ENCODE measurements at places on chromosomes 11 and 22.

GRCh38 chr11:119741369-119742262, 12.6 kb upstream of the NECTIN1 start:
- peak; percentile 54 for DNase-seq

DNA sequence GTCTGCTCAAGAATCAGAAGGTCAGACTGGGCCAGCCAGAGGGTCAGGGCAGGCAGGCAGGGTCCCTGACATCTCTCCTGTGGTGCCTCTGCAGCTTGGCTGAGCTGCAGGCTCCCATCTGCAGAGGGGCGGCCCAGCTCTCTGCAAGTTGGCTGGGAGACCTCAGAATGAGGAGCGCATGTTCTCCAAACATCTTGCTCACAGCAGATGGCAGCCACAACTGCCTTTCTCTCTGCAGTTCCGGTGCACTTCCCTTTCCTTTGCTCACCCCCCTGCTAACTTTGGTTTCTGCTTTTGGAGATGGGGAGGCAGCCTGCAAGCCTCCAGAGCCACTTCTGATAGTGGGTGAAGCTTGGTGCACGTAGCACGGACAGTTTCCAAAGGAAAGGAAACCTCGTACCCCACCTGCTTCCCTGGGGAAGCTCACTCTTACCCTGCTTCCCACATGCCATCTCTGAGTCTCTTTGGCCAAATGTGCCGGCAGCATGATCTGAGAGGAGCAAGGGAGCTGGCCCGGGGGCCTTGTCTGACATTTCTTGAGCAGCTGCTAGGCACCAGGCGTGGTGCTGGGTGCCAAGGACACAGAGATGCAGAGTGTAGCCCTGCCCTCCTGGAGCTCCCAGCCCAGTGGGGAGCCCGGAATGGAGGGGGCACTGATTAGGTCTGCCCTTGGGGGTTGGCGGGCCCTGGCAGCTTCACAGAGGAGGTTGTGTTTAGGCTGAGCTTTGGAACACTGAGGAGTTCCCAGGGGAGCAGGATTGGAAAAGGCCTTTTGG, 18.2 kb downstream of the DAGLA start:
- DNase-seq = no peak

- DNase-seq = no peak
Measured at GRCh38 chr11:134258577-134258976, 5.2 kb downstream of the ACAD8 start.

GRCh38 chr11:116598556-116598955, 174.2 kb downstream of the BUD13 start:
- DNase-seq = no peak

GRCh38 chr22:23796461-23796860, 9.7 kb downstream of the SMARCB1 start:
- no peak for DNase-seq

GRCh38 chr22:43435851-43436811, 24.3 kb downstream of the MPPED1 start:
- DNase-seq = no peak

GRCh38 chr11:119061256-119061655, 4.3 kb upstream of the HYOU1 start:
- no peak for DNase-seq

GRCh38 chr11:27571154-27571810, 64.7 kb upstream of the LIN7C start:
- DNase-seq = no peak

DNA sequence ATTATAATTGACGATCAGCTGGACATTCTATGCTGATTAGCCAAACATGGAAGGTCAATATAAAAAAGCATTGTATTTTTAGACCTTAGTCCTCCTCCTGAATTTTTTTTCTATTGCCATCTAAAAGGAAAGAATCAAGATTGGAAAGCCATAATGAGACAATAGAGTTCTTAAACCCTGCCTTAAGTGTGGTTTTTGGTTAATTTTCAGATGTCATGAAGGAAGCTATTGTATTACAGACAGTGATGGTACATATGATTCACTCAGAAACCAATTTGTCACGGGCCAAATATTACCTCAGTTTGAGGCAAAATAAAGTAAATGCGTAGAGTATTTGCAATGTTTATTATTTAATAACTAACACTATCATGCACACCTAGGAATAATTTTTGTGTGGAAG, 1164.0 kb upstream of the RAG2 start:
- DNase-seq = no peak

DNA sequence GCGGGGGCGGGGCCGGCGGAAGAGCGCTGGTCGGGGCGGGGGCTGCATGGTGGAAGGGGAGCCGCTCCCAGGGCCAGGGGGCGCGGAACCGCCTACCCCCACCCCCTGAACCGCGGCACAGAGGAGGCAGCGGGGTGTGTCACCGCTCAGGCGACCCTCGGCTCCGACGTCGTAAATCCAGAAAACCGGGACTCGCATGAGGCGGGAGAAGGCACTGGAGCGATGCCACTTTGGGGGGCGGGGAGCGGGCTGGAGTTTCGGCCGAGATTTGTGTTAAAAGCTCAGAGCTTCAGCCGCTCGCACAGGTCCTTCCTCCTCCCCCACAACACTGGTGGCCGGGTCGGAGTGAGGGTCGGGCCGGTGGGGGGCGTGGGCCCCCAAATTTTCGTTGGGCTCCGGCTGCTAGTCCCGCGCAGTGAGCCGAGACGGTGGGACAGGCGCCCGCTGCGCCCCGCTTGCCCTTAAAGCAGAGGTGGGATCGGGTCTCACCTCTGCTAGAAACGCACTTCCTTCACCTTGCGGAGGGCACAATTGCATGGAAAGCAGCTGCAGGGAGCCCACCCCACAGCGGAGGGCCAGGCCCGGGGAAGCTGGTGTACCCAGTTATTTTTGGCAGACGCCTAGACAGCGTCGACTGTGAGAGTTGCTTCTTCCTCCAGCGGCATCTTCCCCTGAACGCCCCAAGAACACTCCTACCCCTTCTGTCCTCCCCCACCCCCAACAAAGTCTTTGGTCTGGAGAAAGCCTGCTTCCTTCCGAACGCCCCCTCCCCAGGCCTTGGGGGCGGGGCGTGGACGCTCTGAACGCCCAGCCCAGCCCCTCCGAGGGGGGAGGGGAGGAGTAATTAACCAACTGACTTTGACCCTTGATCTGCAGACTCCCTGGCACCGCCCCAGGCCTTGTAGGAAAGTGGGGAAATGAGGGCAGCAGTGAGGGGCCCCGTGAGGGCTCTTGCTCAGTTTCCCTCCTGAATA, 1.1 kb downstream of the OVOL1 start:
- no peak for DNase-seq

- DNase-seq = peak; percentile 20
Measured at GRCh38 chr22:44091021-44091721, 67.1 kb downstream of the PARVB start.

- no peak for DNase-seq
Measured at GRCh38 chr11:31790649-31791048, 20.5 kb downstream of the PAX6 start.

DNA sequence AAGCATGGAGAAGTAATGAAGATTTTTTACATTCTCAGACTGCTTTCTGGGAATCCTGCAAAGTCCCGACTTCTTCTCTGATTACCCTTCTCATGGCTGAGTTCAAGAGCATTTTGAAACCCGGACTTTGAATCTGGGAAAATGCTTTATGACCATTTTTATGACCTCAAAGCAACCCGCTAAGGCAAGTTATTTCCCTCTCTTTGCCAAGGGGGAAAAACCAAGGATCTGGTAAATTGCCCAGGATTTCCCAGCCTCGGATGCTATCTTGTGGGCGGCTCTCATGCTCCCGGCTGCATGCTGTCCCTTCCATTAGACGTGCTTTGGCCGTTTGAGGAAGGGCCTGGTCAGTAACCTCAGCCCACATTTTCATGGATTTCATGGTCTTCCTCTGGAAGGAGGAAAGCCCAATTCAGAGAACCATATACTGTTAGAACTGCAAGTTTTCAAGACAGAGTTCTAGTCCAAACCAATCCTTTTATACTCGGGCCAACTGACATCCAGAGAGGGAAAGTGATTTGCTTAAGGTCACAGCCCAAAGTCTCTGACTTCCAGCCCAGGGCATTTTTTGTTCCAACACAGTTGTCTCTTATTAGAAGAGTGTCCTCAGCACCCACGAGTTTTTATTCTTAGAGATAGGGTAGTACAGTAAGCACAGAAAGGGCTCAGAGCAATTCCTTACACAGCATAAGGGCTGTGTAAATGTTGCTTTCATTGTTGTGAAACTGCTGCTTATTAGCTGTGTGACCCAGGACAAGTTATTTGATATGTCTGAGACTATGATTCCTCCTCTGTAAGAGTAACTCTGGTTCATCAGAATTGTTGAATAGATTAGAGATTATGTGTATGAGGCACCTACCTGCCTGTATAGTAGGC, 77.4 kb downstream of the NAV2 start:
- no peak for DNase-seq

DNA sequence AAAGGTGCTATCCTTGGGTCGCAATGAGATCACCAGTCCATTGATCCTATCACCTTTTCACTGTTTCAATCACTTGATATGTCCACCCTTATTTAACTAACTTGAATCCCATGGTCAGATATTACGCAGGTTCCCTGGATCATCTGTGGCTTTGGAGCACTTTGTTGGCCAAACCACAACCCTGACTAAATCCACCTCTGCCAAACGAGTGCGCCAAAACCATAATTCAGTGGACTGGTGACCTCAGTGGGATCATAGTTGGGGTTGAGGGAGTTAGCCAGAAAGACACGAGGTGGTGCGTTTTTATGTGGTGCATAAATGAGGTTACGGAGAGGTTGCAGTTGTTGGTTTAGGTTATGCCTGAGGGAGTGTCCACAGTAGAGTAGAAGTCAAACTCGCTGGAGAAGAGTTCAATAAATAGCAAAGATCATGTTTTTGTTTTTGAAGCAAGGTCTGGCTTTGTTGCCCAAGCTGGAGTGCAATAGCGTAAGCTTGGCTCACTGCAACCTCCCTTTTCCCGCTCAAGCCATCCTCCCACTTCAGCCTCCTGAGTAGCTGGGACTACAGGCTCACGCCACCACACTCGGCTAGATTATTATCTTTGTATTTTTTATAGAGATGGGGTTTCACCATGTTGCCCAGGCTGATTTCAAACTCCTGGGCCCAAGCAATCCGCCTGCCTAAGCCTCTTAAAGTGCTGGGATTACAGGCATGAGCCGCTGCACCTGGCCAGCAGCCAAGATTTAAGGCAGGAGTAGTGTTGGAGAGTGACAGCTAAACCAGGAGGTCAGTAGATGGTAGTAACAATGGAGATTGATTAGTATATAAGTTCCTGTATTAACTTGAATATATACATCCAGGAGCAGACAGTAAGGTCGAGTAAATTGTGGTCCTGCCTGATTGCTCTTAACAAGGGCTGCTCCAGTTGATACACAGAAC, 4.5 kb downstream of the FOXR1 start:
- no peak for DNase-seq

DNA sequence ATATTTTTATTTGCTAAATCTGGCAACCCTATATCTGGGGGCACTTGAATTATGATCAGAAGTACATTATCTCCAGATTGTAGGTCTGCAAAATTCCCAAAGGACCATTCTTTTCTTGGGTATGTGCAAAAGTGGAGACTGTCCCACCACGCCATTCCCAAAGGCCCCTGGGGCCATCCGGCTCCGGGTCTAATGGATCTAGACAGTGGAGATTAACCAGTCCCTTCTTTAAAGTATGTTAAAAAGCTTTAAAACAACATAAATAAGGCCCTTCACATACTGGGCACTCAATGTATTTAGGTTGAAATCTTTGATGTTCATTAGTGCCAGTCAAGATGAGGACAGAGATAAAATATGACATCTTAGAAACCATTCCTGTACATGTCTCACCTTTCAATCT, 124.1 kb downstream of the MAML2 start:
- no peak for DNase-seq

DNA sequence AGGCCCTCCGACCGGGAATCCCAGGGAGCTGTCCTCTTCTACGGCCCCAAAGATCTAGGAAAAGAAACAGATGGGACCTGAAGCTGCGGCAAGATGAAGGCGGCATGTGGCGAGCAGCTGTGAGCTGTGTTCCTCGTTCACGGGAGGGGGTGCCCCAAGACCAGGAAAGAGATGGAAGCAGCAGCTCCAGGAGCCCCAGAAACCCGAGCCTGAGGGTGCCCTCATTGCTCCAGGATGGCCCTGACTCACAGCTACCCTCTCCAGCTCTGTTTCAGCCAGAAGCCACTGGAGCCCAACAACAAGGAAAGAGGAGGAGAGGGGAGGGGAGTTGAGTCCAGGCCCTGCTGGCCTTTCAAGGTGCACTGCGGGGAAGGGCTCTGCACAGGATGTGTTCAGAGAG, 23.7 kb upstream of the NAP1L4 start:
- DNase-seq = no peak

- DNase-seq = no peak
Measured at GRCh38 chr11:114386131-114386530, 14.2 kb downstream of the C11orf71 start.

DNA sequence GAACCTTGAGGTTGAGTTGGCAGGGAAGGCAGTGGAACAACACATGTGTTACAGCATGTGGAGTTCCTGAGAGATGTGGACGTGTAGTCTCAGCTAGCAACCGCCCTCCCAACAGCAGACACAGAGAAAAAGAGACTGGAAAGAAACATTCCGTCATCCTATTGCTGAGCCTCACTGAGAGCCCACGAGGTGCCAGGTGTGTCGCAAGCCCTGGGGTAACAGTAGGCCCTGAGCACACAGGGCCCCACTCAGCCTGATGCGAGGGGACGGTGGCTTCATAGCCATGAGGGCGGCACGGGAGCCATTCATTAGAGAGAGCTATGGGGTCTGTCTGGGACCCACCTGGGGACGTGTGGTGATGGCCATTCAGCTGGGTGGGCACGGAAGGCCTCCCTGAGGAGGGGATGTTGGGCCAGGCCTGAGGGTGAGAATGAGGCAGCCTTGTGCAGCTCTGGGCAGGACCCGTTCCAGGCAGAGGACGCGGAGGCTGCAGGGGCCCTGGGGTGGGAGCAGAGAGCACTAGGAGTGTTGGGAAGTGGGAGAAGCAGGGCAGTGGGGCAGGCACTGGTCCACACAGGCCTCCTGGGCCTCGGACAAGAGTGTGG, 26.2 kb downstream of the MPPED1 start:
- DNase-seq = no peak

DNA sequence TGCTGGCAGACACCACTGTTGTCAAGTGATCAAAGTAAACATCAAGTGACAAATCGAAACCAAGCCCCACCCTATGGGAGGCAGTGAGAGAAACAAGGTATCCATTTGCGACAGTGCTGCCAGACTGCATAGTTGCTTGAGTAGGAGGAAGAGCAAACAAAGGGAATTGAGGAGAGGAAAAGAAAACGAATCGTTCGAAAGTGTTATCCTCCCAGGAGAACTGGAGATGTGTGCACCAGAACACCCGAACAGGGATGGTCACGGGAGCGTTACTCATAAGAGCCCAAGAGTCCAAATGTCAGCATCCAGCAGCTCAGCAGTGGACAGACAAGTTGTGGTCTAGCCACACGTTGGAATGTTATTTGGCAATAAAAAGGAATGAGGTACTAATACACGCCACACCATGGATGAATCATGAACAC, 58.4 kb upstream of the NUP50 start:
- no peak for DNase-seq

- no peak for DNase-seq
Measured at GRCh38 chr22:36371920-36372319, 15.8 kb downstream of the MYH9 start.

GRCh38 chr22:46329616-46330015, 5.9 kb upstream of the TRMU start:
- no peak for DNase-seq

Measured in stimulated activated CD8-positive, alpha-beta memory T cell treated with anti-CD3 and anti-CD28 coated beads, Interleukin-2, amount 100 ng/mL, for 48 hours (primary cell).